ENCODE measurements at places on chromosomes 4 and X. TPM values are rescaled to one million over a fixed set of nuclear protein-coding genes. Genes with fewer than 3 reads are reported as not detected.

CAPN6 gene
- not detected for polyA plus RNA-seq

SLC9A6 gene
- polyA plus RNA-seq: 6.3 TPM

RS1 gene
- not detected for polyA plus RNA-seq

MAGEH1 gene
- 22.1 TPM for polyA plus RNA-seq

IDUA gene
- 13.2 TPM for polyA plus RNA-seq

LARP1B gene
- 8.8 TPM for polyA plus RNA-seq

NAA11 gene
- not detected for polyA plus RNA-seq

OPHN1 gene
- 5.9 TPM for polyA plus RNA-seq

MAGEE1 gene
- 0.26 TPM for polyA plus RNA-seq

GPR50 gene
- not detected for polyA plus RNA-seq

- no peak for DNase-seq
Measured at GRCh38 chr4:128590034-128590740, 219.3 kb upstream of the JADE1 start.

- no peak for DNase-seq
Measured at GRCh38 chrX:124619710-124620109, 273.3 kb downstream of the SH2D1A start.

GRCh38 chr4:46934726-46935125 is 25.7 kb upstream of the COX7B2 start:
- DNase-seq: no peak

DNA sequence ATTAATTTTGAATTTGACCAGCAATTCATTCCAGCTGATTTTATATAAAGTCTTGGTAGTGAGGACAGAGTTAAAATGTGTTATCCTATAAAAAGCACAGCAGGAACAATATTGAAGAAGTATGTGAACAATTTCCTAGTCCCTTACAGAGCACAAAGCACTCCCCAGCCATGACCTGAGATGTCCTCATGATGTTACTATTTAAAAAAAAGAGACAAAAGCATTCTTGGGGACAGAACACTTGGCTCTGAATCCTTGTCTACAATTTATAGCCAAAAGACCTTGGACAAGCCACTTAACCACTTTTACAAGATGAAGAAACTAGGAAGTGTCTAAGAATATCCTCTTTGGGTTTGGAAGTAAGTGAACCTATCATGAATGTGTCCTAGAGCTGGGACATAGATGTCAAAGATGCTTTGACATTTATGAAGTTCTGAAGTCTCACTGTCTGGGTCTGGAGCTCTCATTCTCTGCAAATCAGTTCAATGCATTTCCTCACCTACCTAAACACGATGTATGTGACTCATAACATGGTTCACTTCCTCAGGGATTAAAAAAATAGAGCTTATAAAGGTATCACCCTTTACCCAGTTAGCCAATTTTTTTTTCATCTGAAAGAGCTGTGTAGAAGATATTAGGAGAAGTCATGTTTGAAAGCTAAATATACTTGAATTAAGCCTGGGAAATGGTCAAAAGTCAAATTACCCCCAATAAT is 61.4 kb downstream of the IGFBP7 start:
- DNase-seq: peak; percentile 44

DNA sequence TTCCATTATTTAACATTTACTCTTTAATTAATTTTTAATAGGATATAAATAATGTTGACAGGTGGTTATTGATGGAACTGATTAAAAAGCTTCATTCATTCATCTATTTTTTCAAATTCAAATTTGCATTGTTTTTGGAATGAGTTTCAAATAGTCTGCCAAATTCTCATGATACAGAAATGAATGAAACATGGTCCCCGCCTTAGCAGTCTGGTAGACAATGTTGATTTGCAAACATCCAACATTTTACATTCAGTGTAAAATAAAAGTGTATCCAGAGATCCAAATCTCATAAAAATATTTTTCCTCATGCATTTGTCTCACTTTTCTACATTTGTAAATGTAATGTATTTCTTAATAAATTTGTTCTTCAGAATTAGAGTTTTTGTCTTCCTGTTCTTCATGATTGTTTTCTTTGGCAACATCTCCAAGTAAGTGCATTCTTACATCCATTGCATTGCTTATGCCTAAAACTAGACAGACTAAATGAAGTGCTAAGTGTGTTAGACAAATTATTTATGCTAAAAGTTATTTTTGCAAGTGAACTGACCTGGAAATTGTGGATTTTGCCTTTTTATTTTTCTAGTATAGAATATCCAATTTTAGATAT is 142.3 kb downstream of the PCDH18 start:
- DNase-seq: no peak

GRCh38 chrX:53009032-53009431 is 39.6 kb upstream of the GPR173 start:
- DNase-seq: no peak

DNA sequence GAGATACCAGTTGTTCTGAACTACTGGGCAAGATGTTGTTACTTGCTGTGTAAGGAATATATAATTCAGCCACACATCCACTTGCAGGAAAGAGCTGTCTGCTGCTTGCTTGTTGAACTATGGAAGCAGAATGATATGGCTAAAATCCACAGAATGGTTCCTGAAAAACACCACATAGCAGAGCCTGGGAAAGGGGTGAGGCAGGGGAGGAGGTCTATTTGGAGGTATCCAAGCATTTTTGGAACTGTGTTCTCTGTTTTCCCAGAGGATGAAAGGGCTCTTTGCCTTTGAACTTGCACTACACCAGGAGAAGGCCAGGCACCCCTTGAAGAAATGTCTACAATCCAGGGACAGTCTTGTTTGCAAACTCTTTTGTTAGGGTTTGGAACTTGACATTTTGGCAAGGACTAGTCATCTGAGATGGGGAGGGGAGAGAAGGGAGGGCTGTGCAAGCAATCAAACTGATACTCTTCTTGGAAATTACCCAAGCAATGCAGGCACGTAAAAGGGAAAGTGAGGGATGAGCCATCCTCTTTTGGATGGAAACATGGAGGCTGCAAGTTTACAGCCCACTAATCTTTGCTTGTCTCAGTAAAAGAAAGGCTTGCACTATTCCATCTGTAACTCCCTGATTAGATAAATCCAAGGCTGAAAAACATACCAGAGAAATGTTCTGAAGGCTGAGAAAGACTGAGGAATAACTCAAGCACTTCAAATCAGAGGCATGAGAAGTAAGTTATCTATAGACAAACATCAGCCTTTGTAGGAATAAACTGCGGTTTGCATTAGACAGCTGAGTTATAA is 141.0 kb downstream of the TSPAN5 start:
- no peak for DNase-seq

- no peak for DNase-seq
Measured at GRCh38 chr4:14321723-14322122, 680.6 kb upstream of the CPEB2 start.

DNA sequence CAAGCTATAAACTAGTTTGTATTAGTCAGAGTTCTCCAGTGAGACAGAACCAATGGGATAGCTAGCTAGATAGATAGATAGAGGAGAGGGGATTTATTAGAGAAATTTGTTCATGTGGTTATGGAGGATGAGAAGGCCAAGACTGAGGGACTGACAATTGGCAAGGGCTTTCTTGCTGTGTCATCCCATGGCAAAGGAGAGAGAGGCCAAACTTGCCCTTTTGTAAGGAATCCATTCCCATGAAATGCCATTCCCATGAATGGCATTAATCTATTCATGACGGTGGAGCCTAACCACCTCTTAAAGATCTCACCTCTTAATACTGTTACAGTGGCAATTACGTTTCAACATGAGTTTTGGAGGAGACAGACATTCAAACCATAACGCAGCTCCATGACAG is 58.1 kb downstream of the LINC00632 start:
- no peak for DNase-seq

DNA sequence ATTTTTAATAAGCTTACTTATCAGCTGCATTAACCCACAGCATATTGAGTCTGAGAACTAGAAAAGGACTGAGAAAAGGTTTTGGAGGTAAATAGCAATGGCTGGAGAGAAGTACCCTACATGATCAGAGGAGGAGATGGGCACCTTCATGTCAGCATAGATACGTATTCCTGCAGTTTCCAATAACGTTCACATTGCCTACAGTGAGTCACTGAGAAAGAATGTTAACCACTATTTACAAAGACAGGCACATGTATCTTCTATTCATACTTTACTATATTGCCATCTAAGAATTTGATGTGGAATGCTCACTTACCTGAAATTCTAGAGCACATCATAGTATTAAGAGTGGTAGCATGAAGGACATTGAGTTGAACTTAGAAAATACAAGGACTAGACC is 92.5 kb downstream of the TLL1 start:
- no peak for DNase-seq

DNA sequence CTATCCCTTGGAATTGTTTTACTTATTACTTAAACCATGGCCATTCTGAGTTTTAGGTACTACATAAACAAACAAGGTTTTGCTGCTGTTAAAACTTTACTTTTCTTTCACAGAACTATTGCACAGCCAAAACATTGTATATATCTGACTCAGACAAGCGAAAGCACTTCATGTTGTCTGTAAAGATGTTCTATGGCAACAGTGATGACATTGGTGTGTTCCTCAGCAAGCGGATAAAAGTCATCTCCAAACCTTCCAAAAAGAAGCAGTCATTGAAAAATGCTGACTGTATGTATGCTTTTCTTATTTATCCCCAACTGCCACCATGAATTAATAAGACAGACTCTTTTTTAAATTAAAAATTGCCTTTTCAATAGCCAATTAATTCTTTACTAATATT is 69.8 kb downstream of the CCKAR start:
- no peak for DNase-seq

DNA sequence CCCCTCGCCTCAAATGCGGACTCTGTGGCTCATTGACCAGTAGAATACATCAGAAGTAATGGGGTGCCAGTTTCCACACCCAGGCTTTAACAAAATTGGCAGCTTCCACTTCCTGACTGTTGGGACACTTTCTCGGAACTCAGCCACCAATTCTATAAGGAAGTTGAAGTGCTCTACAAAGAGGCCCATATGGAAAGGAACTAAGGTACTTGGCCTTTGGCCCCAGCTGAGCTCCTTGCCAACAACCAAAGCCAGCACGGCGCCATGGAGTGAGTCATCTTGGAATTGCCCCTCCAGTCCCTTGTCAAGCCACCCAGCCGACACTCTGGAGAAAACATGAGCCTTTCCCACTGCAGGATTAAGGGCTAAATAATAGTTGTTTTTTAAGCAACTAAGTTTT is 262.2 kb upstream of the INTU start:
- no peak for DNase-seq

DNA sequence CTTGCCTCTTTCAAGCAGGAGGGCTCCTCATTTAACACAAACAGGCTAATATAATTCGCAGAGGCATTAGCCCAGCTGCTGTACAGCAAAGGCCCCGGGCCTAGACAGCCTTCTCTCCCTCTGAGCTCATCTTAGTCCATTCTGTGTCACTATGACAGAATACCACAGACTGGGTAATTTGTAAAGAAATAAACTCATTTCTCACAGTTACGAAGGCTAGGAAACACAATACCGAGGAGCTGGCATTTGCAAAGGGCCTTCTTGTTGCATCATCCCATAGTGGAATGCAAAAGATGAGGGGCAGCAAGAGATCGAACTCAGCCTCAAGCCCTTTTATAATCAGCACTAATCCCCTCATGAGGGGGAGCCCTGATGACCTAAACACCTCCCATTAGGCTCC is 48.5 kb downstream of the TSPAN5 start:
- DNase-seq: no peak

GRCh38 chr4:173919196-173919595 is 364.3 kb downstream of the FBXO8 start:
- DNase-seq: no peak

DNA sequence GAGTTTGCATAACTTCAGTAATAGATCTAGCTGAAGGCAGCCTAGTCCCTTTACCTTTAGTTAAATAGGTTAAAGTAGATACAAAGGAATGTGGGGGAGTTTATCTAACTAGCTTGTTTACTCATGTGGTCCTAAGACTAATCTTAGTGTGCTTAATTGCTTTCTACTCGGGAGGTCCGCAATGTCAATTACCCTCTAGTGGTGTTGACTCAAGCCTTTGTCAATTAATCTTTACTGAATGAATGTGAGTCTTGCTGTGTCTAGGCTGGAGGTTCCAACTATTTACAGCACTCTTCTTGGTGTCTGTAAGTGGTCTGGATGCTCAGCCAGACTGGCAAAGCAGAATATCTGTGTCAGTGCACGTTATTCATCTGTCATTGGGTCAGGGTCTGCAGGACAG is 17.9 kb upstream of the YTHDC1 start:
- DNase-seq: no peak

DNA sequence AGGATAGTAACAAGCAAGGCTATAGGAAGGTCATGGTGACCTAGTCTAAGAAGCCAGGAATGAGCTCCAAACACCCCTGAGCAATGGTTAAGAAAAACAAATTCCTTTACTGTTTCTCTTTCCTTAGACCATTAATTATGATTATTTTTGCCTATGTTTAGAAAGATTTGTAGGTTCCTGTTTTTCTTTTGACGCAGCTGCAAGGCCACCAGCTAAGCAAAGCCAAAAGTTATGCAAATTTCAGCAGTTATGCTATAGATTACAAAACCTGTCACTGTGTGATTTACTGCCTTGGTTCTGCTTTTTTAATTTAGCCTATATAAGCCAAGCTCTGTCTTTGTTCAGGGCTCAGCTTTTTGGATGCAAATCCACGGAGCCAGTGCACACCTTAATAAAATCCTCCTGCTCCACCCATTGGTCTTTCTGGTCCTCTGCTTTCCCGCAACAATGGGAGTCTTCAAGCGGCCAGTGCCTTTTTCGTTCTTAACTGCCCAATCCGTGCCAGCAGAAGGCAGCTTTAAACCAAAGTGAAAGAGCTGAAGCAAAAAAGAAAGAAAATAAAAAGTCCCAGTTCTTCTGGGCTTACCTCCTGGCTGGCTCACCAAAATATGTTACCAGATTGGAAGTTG is 1.4 kb upstream of the CEP135 start:
- DNase-seq: no peak

- no peak for DNase-seq
Measured at GRCh38 chrX:44891642-44892041, 18.7 kb downstream of the KDM6A start.

- DNase-seq: no peak
Measured at GRCh38 chr4:1971456-1972200, 37.1 kb downstream of the NELFA start.

- DNase-seq: no peak
Measured at GRCh38 chr4:80192937-80193336, 4.4 kb upstream of the PRDM8 start.

DNA sequence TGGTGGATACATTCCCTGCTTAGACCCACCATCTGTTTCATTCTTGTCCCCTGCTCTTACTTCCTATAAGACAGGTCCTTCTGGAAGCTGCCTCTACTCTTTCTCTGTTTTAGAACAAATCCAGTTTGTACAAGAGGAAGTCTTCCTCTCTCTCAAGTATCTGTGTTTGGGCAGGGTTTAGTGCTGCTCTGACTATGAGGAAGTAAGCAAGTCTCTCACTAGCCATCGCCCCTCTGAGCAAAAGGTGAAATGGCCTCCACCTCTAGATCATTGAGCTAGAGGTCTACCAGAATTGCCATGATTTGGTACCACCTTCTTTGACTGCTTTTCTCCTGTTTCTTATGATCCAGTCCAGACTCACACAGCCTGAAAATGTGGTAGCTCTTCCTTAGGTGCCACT is 8.4 kb downstream of the BTK start:
- DNase-seq: no peak

DNA sequence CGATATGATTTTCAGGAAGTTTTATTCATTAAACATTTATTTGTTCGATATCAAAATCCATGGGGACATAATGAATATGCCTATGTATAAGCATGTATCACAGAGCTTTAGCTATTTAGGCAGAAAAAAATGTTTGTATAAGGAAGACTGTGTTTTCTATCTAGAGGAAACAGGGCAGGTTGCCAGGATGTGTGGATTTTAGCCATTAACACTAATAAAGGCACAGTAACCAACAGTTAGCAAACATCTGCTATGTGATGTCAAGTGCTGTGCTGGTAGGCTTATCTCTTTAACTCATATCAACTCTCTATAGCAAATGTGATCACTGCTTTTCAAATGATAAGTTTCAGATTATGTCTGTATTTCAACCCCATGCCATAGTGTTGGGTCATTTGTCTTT is 708.9 kb upstream of the HS3ST1 start:
- DNase-seq: no peak

All from BJ (cell line).